ENCODE measurements at places on chromosomes 7 and 10. TPM values are rescaled to one million over a fixed set of nuclear protein-coding genes. Genes with fewer than 3 reads are reported as not detected.
A peak's percentile ranks its signal among the peaks of the same experiment; 100 is the strongest.

- H3K27ac ChIP-seq: no peak overlapping the region
- peaks cover 7% of the 10 kb centered on the region for H3K27me3 ChIP-seq
- no peaks in the 10 kb centered on the region for H3K36me3 ChIP-seq
- no peak overlapping the region for H3K4me3 ChIP-seq
Observed at GRCh38 chr10:21166557-21167287, 269.6 kb upstream of the NEBL start.

DNA sequence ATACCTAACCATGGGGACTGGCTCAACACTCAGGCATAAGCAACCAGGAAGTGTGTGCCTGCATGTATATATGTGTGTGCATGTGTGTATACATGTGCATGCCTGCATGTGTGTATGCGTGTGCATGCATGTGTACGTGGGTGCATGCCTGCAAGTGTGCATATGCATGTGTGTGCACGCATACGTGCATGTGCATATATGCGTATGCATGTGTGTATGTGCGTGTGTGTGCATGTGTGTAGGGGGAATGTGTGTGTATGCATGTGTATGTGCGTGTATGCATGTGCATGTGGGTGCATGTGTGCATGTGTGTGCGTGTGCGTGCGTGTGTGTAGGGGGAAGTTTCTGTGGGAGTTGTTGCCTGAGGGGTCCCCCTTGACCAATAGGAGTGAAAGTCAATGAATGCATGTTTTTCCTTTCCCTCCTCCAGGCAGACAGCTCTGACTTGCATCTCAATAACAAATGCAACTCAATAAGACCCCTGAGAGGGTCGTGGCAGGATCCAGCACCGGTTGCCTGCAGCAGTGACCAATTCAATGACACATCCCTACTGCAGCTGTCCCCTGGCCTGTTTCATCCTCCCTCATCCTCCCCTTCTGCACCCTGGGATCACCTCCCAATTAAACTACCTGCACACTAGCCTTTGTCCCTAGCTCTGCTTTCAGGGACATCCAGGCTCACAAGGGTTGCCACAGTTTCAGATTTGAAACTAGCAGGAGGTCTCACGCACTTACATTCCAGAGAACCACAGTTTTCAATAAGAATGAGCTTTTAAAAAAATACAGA is 27.0 kb upstream of the FZD8 start:
- no peak for DNase-seq
- peaks cover 2% of the 10 kb centered on the region for H3K36me3 ChIP-seq
- no peak overlapping the region for H3K27ac ChIP-seq
- peaks cover 3% of the 10 kb centered on the region for H3K27me3 ChIP-seq
- H3K4me3 ChIP-seq: no peak overlapping the region

DNA sequence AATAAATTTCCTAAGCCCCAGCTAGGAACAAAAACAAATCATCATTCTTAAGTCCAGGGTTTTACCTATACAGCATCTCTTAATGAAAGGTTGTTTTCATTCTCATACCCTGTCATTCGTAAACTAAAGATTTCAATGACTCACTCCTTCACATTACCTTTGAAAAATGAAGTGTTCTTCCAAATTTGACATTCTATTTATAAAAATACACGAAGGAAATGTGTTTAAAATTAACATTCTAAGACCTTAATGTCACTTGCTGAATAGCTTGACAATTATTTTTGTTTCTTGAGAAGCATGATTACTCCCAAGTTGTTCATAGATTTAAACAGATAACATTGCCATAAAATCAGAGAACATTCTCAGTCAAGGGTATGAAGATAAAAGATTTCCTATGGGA is 1188.3 kb upstream of the SORCS1 start:
- H3K4me3 ChIP-seq: no peak overlapping the region
- H3K27me3 ChIP-seq: no peaks in the 10 kb centered on the region
- no peak for DNase-seq
- no peaks in the 10 kb centered on the region for H3K36me3 ChIP-seq
- H3K27ac ChIP-seq: no peak overlapping the region

DNA sequence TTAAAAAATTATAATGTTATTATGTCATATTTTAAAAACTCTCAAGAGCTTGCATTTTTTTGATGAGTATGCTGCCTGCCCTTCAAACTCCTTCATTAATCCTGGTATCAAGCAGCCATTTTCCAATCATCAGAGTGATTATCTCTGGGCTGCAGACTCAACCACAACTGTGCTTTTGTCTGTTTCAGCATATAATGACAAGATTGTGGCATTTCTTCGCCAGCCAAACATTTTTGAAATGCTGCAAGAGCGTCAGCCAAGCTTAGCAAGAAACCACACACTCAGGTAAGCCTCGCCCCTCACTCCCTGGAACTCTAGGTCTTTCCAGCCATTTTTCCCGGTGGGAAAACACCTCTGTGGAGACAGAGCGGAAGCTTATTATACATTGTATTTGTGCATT is 90.0 kb upstream of the STK17A start:
- H3K4me3 ChIP-seq: no peak overlapping the region
- H3K4me1 ChIP-seq: no peaks in the 10 kb centered on the region
- H3K27ac ChIP-seq: no peak overlapping the region
- no peak for DNase-seq
- no peaks in the 10 kb centered on the region for H3K36me3 ChIP-seq

DNA sequence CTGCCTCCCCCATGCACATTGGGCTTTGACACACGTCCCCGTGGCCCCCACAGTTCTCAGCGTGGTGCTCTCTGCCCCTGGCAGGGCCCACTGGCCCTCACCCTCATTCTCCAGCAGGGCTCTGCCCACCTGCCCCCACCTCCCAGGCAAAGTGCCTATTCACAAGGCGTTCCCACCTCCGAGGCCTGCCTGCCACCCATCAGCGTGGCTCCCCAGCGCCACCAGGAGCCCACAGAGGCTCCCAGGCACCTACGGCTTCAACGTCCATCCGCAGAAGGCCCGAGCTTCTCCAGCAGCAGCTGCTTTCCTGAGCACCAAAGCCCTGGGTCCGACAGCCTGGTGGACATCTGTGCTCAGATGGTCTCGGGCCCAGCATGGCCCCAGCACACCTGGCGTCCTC is 211.8 kb upstream of the PPP2R2D start:
- no peak overlapping the region for H3K27ac ChIP-seq
- H3K4me3 ChIP-seq: no peak overlapping the region
- no peak for DNase-seq
- H3K27me3 ChIP-seq: peaks cover 10% of the 10 kb centered on the region

DNA sequence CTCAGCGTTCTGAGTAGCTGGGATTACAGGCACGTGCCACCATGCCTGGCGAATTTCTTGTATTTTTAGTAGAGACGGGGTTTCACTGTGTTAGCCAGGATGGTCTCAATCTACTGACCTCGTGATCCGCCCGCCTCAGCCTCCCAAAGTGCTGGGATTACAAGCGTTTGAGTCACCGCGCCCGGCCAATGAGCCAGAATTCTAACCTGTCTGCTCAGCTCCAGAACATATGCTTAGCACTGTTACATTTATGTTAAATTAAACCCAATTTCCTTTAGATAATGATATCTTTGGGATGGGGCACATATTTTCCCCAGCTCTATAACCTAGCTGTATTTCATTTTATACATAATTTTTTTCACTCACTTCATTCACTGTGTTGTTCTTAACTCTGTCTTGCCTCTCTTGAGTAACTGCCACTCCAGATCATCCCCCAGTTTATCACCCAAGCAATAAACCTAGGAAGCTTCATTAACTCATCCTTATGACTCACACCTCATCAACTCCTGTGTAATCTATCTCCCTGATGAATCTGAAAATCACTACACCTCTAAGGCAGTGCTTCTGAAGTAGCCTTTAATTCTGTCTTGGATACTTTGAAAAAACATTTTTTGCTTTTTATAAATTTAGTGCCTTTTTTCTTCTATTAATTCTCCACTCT is 559.7 kb upstream of the ZWINT start:
- H3K27ac ChIP-seq: no peak overlapping the region
- no peak overlapping the region for H3K4me3 ChIP-seq
- no peaks in the 10 kb centered on the region for H3K27me3 ChIP-seq
- H3K36me3 ChIP-seq: no peaks in the 10 kb centered on the region
- no peak for DNase-seq

- H3K4me3 ChIP-seq: no peak overlapping the region
- peaks cover 6% of the 10 kb centered on the region for H3K36me3 ChIP-seq
- H3K27me3 ChIP-seq: no peaks in the 10 kb centered on the region
- H3K27ac ChIP-seq: no peak overlapping the region
Observed at GRCh38 chr10:73439605-73440312, 6.4 kb upstream of the MSS51 start.

GRCh38 chr7:28802450-28802849 is 155.7 kb downstream of the TRIL start:
- no peaks in the 10 kb centered on the region for H3K4me1 ChIP-seq
- no peak overlapping the region for H3K27ac ChIP-seq
- peaks cover 5% of the 10 kb centered on the region for H3K27me3 ChIP-seq
- no peak for DNase-seq
- no peak overlapping the region for H3K4me3 ChIP-seq

GRCh38 chr7:111068618-111069017 is 22.3 kb upstream of the LRRN3 start:
- no peak overlapping the region for H3K4me3 ChIP-seq
- H3K4me1 ChIP-seq: peaks cover 35% of the 10 kb centered on the region
- no peaks in the 10 kb centered on the region for H3K27me3 ChIP-seq
- no peak for DNase-seq
- H3K27ac ChIP-seq: no peak overlapping the region
- H3K36me3 ChIP-seq: peaks cover 7% of the 10 kb centered on the region

GRCh38 chr7:150778738-150779301 is 21.3 kb downstream of the TMEM176B start:
- no peak overlapping the region for H3K4me3 ChIP-seq
- peak; percentile 87 for DNase-seq
- peaks cover 3% of the 10 kb centered on the region for H3K27me3 ChIP-seq
- no peaks in the 10 kb centered on the region for H3K36me3 ChIP-seq

Gene CALCR
- not detected for total RNA-seq

Gene HILPDA
- 12.4 TPM for total RNA-seq

Gene ZNF487
- total RNA-seq: 2.3 TPM

Gene NACAD
- 0.05 TPM for total RNA-seq

Gene CYP2E1
- not detected for total RNA-seq
